ENCODE measurements at places on chromosomes 7 and 10. TPM values are rescaled to one million over a fixed set of nuclear protein-coding genes. Genes with fewer than 3 reads are reported as not detected.

Gene GFRA1
- total RNA-seq, result 51.3 TPM

Gene RAB19
- not detected for total RNA-seq

Gene HYAL4
- total RNA-seq, result not detected

Gene MYOZ1
- total RNA-seq, result not detected

- no peak for DNase-seq
Measured at GRCh38 chr10:95543459-95543858, 17.7 kb downstream of the SORBS1 start.

GRCh38 chr7:139589474-139589873 lies 66.0 kb downstream of the CLEC2L start:
- no peak for DNase-seq

DNA sequence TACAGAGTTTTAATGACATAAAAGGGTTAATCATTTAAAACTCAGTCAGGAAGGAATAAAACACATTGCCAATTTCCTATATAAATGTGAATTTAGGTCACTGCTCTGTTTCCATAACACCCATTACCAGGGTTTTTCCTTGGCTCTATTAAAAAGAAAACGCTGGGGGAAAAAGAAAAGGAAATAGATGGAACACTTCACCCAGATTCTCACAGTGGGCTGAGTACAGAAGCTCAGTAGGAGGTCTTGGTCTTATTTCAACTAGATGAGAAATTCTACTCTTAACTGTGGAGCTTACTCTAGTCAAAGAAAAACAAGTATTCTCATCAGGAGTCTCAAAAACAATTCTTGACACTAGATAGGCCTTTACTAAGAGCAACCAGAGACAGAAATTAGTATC lies 36.5 kb downstream of the GLUD1 start:
- peak; percentile 20 for DNase-seq

- DNase-seq, result no peak
Measured at GRCh38 chr7:82360591-82361368, 82.8 kb downstream of the CACNA2D1 start.

Data from dermis blood vessel endothelial cell (primary cell).